ENCODE measurements at places on chromosomes 6 and 20. TPM values are rescaled to one million over a fixed set of nuclear protein-coding genes. Genes with fewer than 3 reads are reported as not detected.

The PMEPA1 gene
- total RNA-seq, result 1.3 TPM

The RHAG gene
- not detected for total RNA-seq

DNA sequence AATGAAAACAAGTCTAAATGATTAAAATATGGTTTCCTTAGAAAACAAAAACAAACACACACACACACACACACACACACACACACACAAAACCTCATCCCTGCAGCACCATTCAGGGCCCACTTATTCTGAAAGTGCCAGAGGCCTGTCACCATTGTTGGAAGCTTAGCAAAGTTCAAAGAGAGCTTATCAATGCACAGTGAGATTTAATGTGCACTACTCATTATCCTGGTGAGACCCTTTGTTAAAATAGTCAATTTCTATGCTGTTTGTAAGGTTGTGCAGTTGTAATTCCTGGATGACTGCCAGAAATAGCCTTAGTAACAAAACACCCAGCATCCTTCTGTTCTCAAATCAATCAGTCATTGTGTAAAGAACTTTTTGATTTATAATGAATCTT, 482.9 kb downstream of the GRIK2 start:
- no peak overlapping the region for H3K27ac ChIP-seq
- DNase-seq, result no peak
- H3K27me3 ChIP-seq, result no peaks in the 10 kb centered on the region
- H3K36me3 ChIP-seq, result no peaks in the 10 kb centered on the region
- no peak overlapping the region for H3K4me3 ChIP-seq

The TFAP2D gene
- total RNA-seq, result not detected

DNA sequence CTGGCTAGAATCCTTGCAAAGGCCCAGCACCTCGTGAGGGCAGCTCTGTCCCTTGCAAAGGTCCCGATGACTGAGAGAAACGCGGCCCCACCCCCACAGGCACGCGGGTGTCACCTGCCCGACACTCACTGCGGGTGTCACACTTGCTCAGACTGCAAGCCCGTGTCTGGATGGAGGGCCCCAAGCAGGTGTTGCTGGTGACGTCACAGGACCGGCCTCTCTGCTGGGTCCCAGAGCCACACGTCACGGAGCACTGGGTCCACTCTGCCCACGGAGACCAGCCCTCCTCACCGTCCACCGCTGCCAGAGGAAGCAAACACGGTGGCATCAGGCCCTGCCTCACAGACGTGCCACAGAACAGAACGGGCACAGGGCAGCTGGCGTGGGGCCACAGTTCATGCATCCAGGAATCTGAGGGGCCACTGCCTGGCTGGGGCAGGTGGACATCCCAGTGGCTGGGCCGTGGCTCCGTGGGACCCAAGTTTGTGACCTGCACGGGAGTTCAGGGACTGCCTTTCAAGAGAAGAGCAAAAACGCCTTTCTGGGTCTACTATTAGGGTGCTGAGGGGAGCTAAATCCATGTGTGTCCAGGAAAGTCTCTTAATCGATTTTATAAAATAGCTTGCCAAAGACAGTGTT, 16.0 kb downstream of the THBS2 start:
- H3K4me3 ChIP-seq, result no peak overlapping the region
- H3K36me3 ChIP-seq, result peaks cover 9% of the 10 kb centered on the region
- H3K27me3 ChIP-seq, result no peaks in the 10 kb centered on the region
- no peak overlapping the region for H3K27ac ChIP-seq
- DNase-seq, result no peak

- no peak for DNase-seq
- no peak overlapping the region for H3K27ac ChIP-seq
- peaks cover 50% of the 10 kb centered on the region for H3K4me1 ChIP-seq
- peaks cover 51% of the 10 kb centered on the region for H3K27me3 ChIP-seq
These were observed 24.5 kb downstream of the TOX2 start for GRCh38 chr20:43938932-43939761.
